Stimulated activated CD8-positive, alpha-beta memory T cell treated with anti-CD3 and anti-CD28 coated beads, Interleukin-4, amount 100 ng/mL, for 4 hours (primary cell): ENCODE measurements at places on chromosomes 3 and 15.

DNA sequence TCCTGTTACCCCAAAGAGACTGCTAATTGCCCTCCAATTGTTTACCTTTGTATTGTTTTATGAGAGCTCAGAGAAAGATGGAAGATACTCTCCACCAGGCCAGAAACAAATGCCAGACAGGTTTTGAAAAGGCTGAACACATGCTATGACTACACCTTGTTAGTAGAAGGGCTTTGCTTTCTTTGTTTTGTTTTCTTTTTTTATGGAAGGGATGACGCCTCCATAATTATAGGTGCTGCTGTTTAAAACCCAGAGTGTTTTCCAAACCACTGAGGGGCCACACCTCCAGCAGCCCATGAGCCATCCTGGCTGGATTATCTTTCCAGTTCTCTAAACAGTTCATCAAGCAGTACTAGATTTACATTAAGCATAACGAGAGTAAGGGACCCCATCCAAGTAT lies 5.6 kb upstream of the FOXP1 start:
- no peak for DNase-seq

GRCh38 chr3:48535578-48535977 lies 21.0 kb downstream of the PFKFB4 start:
- DNase-seq, result no peak

GRCh38 chr15:77406846-77407245 lies 13.1 kb downstream of the PEAK1 start:
- no peak for DNase-seq

DNA sequence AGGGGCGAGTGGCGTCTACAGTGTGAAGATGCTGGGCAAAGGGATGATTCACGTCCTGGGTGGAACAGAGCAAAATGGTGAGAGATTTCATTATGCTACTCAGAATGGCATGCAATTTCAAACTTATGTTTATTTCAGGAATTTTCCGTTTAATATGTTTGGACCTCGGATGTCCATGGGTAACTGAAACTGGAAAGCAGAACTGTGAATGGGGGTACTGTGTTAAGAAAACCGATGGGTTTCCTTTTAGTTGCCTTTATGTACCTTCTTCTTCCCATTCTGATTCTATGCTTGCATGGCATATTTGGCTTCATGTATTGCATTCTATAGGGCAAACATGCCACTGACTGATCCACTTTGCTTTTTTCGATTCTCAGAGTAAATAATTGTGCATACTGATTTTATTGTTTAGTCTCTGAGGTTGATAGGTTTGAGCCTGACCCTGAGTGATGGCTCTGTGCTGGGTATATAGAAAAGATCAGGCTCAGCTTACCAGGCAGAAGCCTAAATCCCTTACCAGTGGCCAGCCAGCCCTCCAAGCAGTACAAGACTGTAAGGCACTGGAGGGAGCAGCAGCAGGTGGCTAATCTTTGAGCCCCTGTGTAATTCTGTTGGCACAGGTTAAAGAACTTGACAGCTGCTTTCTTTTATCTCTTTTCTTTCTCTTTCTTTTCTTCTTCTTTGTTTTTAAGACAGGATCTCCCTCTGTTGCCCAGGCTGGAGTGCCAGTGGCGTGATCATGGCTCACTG lies 4.5 kb downstream of the QTRT2 start:
- no peak for DNase-seq

DNA sequence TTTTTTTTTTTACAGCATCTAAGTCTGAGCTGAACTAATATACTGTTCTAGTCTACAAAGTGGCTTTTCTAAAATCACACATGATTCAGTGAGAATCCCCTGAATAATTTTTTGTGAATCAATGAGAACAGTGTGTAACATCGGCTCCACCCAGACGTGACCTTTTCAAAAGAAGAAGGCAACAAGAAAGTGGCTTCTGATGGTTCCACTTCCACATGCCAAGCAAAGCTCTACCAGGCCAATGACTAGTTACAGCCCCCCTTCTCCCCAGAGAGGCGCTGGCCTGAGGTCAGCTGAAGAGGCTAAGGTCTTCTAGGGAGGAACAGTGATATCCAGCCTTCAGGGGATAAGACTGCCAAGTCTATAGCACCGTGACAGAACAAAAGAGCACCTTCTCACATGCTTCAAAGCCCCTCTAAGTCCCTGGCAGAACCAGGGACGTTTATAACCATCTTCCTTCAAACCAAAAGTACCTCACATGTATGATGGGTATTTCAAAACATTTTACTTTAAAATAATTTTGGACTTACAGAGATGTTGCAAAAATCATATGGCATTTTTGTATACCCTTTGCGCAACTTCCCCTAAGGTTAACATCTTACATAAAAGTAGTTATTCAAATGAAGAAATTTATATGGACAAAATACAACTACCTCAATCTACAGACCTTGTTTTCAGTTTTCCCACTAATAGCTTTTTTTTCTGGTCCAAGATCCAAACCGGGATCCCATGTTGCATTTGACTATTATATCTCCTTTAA lies 177.9 kb downstream of the OSBPL10 start:
- no peak for DNase-seq

DNA sequence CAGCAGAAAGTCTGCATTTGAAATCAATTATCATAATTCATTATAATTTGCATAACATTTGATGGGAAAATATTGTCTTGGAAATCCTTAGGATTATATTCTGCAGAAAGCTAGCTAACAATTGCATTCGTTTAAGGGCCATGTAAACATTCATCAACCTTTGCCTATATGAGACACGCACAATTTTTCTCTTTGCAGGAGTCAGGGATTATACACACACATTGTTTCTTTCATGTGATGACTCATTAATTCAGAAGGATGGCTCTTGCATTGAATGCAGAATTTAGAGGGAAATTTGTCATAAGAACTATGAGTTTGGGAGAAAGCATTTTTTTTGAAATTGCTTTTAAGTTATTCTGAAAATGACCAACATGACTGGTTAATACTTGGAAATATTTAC lies 844.7 kb downstream of the DIPK2A start:
- no peak for DNase-seq

DNA sequence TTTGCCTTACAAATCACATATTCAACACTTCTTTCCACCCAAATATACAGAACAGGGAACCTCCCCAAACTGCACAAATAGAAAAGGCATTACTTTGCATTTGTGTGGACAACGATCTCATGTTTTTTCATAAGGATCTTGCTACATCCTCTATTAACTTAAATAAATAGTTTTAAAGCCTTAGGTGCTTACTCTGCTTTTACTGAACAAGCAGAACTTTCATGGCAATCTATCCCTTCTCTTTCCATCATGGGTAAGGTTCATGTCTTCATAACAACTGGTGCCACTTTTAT lies 18.1 kb downstream of the SIAH2 start:
- DNase-seq, result no peak

- DNase-seq, result no peak
These were observed 65.5 kb upstream of the NPHP3 start for GRCh38 chr3:132787616-132788300.

DNA sequence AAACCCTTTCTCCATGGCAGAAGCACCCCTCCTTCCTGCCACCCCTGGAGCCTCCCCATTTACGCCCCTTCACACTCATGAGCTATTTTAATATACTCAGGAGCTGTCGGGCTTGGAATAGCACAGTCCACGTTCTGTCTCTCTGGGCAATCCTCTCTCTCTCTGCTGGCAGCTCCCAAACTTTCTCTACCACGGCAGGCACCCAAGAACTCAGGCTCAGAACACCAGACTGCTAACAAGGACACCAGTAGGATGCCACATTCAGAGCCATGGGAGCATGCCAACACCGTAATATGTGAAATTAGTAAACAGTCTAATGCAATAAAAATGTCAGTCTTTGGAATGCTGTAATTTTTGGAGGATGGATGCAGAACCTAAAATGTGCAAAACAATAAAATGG lies 19.3 kb downstream of the TNFAIP8L3 start:
- no peak for DNase-seq

- DNase-seq, result no peak
These were observed 110.2 kb upstream of the NLGN1 start for GRCh38 chr3:173287361-173287760.

DNA sequence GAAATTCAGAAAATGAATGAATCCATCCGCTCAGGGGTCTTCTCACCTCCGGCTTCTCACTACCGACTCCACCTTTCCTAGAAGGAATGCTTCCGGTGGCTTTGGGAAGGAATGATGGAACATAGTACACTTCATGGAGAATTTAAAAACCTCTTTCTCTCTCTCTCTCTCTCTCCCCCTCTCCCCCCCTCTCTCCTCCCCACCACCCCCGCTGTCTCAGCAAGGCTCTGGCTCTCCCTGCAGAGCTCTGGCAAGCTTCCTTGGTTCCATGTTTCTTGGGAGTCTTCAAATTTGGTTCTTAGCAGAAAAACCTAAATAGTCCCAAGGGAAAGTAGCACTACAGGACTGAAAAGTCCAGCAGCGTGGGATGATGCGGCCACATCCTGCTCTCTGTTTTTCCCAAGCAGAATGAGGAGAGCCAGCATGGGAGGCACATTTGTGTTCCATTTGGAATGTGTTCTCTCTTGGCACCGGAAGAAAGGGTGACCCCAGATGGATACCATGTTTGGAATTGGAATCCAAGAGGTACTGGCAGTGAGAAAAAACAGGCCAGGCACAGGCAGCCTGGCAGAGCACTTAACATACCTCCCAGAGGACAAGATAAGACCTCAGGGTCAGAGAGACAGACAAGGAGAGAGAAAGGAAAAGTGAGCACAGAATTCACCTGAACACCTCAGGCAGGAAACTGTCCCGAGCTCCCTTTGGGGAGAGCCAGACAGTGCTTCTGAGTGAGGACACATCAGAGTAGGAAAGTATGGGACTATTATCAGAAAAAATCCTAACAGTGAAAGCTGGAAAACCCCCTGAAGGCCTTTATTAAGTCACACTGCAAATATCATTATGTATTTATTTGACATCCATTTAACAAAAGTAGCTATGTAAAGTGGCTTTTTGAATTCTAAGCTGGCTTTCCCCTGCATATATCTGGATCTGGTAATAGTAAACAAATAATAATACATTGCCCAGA lies at the start of gene POPDC2:
Gene POPDC2, minus strand, starts transcription at position 116 of the 967 bp plus-strand sequence. CDS start 166 bp downstream, outside the sequence.
- no peak for DNase-seq

DNA sequence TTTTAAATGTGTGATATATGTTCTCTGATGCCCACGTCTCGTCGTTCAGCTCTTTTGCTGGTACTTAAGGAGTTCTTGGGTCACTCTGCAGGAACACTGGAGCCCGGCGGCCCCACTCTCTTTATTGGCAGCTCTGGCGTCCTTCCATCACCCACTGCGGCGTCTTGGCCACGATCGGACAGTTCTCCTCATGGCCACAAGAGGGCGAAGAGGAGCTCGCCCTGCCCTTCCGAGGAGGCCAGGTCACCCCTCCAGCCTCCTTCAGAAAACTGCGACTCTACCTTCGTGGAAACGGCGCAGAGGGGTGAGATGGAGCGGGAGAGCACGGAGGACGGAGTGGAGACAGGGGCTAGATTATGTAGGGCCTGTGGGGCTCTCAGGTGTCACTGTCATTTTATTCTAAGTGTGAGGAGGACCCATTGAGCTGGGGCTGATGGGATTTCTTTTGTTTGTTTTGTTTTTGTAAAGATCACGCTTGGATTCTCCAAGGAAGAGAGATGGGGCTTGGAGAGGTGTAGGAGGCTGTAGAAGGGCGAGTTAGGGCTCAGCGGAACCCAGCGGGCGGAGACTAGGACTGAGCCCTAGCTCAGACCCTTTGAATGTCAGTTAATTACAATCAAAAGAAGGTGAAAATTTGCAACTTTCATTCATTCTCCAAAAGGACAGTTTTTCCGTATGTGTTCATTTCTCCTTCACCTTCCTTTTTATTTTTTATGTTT lies 28.0 kb upstream of the GABRA5 start:
- DNase-seq, result no peak

- DNase-seq, result no peak
These were observed 161.1 kb downstream of the CACNA2D3 start for GRCh38 chr3:54283470-54283869.

DNA sequence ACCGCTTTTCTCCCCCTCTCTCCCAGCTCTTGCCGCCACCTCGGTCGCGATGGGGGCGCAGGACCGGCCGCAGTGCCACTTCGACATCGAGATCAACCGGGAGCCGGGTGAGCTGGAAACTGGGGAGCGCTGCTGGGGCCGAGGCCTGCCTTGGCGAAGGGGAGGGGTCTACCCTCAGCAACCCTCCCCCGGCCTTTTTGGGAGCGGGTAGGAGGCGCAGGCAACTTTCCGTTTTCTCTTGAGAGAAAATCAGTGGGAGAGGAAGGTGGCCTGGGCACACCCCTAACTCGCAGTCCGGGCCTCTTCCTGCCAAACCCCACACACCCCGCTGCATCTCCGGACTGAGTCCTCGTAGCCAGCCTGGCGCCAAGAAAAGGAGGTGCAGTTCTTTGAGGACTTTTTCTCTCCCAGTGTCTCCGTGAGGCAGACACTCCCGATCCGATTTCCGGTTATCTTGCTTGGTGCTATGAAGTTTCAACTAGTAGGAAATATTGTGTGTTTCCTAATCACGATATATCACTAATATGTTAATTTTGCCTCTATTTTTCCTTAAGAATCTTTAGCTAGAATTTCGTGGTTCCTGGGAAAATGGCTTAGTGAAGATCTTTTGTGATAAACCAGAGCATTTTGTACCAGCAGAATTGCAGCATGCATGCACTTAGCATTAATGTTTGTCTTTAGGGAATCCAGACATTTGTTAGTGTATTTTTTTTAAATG lies 631 bp downstream of the NKTR start:
- no peak for DNase-seq
